HFFc6 (cell line): ENCODE measurements at places on chromosomes 6 and 20.

GRCh38 chr6:110188791-110189190, 8.6 kb downstream of the CDC40 start:
- DNase-seq, result peak; percentile 47

DNA sequence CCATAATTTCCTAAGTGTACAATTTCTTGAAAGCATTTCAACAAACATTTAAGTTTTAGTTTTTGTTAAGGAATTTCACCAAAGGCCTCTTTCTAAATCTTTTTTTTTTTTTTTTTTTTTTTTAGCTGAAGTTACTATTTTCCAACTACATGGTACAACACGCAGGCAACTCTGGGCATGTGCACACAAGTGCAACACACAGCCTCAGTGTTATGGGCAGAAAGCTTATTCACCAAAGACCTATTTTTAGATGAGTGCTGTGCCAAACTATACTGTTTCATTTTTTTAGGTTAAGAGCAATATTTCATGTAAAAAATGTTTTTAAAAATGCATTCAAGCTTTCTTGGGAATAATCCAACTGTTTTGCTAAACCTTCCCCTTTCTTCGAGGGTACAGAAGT, 42.0 kb upstream of the MAP3K4 start:
- DNase-seq, result no peak

GRCh38 chr6:159282421-159282820, 113.2 kb downstream of the FNDC1 start:
- no peak for DNase-seq

DNA sequence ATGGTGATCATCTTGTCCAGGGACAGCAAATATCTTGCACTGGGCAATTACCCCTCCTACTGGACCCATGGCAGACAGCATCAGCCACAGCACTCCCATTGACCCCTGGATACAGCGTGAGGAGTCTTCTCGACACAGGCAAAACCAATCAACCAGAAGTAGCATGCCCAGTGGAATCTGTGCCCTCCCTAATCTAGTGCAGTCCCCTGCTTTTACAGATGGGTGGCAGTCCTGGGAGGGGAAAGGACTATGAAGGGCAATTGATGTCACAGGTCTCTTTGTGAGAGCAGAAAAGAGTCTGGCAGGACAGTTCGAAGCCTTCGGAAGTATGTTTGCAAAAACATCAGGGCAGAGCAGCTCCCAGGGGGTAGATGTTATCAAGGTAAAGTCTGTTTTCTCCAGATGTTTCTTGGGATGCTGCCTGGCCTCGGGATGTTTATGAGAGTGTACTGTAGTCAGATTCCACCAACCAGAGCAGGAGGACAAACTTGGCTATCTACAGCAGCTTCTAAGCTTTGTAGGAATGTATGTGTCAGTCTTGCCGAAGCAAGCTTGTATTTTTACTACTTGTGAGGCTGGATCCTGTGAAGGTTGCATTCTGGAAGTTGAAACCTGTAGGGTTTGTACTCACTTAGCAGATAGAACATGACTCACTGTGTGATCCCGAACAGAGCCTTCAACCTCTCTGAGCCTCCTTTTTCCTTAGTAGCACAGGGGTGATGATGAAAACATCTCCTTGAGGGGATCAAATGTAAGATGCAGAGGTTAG, 63.0 kb upstream of the MYL9 start:
- DNase-seq, result peak; percentile 58

GRCh38 chr6:37232430-37233017, 25.0 kb upstream of the TBC1D22B start:
- no peak for DNase-seq

- no peak for DNase-seq
These were observed 42.3 kb upstream of the GRIK2 start for GRCh38 chr6:101351173-101351572.

- no peak for DNase-seq
These were observed 461.0 kb upstream of the JARID2 start for GRCh38 chr6:14784596-14785492.

DNA sequence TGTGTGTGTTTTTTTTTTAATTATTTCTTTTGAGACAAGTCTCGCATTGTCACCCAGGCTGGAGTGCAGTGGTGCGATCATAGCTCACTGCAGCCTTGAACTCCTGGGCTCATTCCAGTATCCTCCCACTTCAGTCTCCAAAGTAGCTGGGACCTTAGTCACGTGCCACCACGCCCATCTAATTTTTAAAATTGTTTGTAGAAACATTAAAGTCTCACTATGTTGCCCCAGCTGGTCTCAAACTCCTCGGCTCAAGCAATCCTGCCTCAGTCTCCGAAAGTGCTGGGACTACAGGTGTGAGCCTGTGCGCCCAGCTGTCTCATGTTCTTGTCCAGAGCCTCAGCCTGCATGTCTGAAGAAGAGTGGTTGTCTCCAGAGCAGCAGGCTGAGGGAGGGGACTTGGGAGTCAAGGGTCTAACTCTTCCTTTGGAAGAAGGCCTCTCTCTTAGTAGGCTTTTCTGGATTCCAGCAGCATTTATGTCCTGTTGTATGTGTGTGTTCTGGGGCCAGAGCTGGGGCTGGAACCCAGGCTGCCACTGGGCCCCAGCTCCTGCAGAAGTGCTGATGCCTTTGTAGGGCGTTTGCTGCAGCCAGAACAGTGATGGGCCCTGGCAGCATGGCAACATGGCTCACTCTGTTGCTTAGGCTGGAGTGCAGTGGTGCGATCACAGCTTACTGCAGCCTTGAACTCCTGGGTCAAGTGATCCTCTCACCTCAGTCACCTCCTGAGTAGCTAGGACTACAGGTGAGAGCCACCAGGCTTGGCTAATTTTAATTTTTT, 5.4 kb downstream of the DNMT3B start:
- DNase-seq, result no peak

- no peak for DNase-seq
These were observed 39.2 kb downstream of the ZC3H12D start for GRCh38 chr6:149445573-149445972.

DNA sequence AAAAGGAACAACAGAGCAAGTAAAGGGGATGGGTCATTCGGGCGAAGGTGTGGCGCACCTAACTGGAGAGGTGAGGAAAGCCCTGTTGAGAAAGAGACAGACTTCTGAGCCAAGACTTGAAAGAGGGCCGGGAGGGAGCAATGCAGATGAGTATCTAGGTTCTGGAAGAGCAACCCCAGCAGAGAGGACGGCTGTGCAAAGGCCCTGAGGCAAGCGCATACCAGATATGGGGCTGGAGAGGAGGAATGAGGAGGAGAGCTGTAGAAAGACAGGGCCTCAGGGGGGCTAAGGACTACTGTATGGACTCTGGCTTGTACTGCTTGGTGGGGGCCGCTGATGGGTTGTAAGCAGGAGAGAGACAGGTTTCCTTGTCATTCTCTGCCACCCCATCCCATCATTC, 21.9 kb downstream of the TRERF1 start:
- DNase-seq, result no peak

DNA sequence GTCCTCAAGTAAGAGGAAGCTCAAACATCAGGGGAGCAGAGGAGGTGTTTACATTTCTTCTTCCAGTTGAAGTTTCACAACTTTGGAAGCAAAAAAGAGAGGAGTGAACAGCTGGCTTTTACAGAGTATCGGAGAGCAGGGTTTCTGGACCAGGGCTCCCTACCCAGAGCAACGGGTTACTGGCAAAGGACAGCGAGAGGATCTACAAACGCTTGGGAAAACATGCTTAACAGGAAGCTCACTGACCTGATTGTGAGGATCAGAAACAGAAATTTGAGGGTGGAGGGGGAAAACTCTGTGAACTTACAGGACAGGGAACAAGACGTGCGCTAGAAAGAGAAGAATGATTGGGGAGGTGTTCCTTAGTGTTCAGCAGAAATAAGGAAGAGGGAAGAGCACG, 85.7 kb upstream of the TAB2 start:
- no peak for DNase-seq

DNA sequence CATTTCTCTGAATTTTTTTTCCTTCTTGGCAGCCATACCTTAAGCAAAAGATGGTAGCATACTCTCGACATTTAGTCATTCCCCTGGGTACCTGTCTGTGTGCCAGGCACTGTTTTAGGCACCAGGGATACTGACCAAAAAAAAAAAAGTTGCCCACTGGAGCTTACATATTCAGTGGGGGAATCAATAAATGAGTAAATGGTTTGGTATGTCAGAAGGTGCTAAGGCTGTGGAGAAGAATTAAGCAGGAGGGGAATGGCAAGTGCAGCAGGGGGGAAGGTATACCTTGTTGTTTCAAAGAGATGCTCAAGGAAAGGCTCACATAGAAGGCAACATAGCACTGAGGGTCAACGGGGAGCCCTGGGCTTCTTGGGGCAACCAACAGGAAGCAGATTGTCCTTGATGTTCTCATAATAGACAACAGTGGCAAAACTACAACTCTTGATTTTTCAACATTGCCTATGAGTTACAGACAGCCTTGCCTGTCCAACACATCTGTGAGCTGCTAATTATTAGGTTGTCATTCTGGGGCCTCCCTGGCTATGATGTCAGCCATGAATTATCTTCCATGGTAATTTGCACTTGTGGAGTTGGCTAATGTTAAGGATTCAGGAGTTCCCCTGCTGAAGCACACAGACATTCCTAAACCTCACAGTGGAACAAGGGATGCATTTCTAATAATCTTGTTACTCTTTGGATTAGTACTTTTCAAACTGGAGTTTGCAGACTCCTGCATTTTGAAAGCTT, 19.6 kb downstream of the NT5E start:
- no peak for DNase-seq

DNA sequence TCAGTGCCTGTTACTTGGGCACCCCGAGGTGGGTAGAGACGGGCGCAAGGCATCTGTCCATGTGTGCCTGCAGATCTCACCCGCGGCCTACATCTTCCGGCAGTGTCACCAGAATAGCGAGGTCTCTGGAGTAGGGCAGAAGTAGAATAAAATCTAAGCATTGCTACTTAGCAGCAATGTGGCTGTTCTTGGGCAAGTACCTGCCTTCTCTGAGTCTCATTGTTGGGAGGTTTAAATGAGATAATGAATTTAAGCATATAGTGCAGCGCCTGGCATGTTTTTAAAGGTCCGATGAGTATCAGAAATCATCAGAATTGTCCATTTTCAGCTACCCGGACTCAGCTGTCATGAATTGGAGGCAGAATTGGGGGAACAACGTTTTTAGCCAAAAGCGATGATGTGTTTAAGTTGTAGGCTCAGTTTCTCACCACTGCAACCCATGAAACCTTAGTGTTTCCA, 800 bp downstream of the ABCC10 start:
- DNase-seq, result no peak

DNA sequence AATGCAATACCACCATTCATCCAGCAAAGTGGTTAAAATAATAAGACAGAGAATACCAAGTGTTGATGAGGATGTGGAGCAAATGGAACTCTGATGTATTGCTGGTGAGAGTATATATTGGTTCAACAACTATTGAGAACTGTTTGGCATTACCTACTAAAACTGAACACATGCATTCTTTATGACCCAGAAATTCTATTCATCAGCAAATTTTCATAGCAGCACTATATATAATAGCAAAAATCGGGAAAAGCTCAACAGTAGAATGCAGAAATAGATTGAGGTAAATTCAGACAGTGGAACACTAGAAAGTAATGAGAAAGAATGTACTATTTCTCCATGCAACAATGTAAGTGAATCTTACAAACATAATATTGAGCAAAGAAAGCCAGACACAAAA, 62.2 kb upstream of the FOXP4 start:
- DNase-seq, result no peak

DNA sequence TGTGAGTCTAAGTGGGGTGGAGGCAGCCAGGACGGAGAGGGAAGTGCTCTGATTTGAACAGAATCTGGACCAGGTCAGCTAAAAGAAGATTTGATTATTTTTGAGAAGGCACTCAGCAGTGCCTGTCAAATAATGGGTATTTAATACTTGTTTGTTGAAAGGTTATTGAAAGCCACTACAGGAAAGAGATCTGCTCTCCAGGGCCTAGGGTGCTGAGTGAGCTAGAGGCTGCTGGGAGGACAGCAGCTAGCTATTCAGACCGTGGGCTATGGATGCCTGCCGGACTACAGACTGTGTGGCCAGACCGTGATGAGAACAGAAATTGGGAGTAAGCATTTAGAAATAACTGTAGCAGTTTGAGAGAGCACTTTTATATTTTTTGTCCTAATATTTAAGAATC, 8.8 kb downstream of the SLC35F1 start:
- DNase-seq, result no peak

DNA sequence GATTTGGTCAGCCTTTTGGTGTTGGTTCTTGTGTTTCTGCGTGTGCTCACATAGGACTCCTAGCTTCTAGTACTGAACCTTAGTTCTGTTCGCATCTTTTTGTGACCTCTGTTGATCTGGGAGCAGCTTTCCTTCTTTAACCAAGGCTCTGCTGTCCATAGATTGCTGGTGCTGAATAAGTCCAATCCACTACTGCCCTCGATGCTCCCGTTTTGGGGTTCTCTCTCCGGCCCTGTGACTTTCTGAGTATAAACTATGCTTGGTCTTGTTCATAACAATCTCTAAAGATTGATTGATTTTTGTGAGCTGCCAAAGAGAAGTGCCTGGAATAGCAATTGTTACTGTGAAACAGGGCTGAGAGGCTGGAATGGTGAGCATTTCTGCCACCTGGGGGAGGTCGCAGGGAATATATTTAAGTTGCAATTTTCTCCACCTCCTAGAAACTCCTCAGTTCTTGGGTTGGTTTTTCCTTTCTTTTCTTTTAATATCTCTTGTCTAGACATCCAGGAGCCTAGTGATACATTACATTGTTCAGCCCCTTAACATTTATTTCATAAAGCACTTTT, 422.9 kb upstream of the CHD6 start:
- DNase-seq, result no peak

DNA sequence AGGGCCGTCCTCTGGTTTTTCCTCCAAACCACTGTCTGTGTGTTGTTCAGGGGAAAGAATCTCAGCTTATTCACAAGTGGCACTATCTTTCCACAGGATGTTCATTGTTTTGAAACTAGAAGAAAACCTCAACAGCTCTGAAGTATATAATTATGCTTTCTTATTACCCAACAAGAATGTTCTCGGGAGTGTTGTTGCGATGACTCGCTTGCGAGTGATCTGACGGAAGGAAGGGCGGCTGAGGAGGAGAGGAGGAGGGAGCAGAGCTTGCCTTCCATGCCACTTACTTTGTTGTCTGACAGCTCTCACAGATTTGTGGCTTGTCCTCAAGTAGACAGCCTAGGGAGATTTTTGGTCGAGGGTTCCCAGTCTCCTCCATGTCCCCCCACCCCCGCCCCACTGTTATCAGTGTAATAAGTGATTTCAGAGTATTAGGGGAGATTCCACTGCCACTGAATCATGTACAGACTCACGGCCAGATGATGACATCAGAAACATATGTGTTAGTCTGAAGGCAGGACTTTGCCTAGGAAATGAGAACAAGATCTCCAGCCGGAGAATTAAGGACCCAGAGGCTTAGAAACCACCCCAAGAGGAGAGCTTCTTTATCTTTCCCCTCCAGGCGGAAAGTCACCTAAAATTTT, 80.7 kb upstream of the CCN6 start:
- DNase-seq, result peak; percentile 90

- DNase-seq, result no peak
These were observed 5.2 kb downstream of the STX11 start for GRCh38 chr6:144155529-144155928.

- DNase-seq, result peak; percentile 88
These were observed 83.7 kb downstream of the FILIP1 start for GRCh38 chr6:75409928-75410327.

- peak; percentile 67 for DNase-seq
These were observed 36.7 kb upstream of the AAR2 start for GRCh38 chr20:36199345-36200257.
